A549 treated with Hydrocortisone at 1 μM for 4 hours (cell line): ENCODE measurements at places on chromosomes 13 and 19. TPM values are rescaled to one million over a fixed set of nuclear protein-coding genes. Genes with fewer than 3 reads are reported as not detected.

Gene ZNF486
- total RNA-seq: not detected in 5 replicates

Gene SLC25A30
- total RNA-seq: 7.6 to 10.8 TPM (median 8.4 TPM) in 5 replicates

Gene DDA1
- total RNA-seq: 51.9 to 57.5 TPM (median 53.8 TPM) in 5 replicates

Gene SIGLEC14
- 0.05 to 0.10 TPM in 2 of 5 replicates, not detected in the others for total RNA-seq

Gene FLT3
- not detected in 5 replicates for total RNA-seq

Gene FAAP24
- total RNA-seq: 14.2 to 16.0 TPM (median 15.3 TPM) in 5 replicates

Gene EPSTI1
- 0.25 to 0.85 TPM (median 0.32 TPM) in 5 replicates for total RNA-seq

Gene PPFIA3
- 4.7 to 8.1 TPM (median 7.0 TPM) in 5 replicates for total RNA-seq

Gene IL11
- 11.8 to 15.1 TPM (median 12.3 TPM) in 5 replicates for total RNA-seq

Gene LCP1
- total RNA-seq: 0.10 to 0.25 TPM (median 0.24 TPM) in 5 replicates

Gene ATP8A2
- 0.02 TPM in 2 of 5 replicates, not detected in the others for total RNA-seq

Gene SIGLECL1
- total RNA-seq: not detected in 5 replicates

Gene SLC6A16
- 0.77 to 1.3 TPM (median 0.85 TPM) in 5 replicates for total RNA-seq

Gene MBD3L3
- total RNA-seq: 0.12 TPM in 1 of 5 replicates, not detected in the others

Gene APOC4
- total RNA-seq: not detected in 5 replicates

Gene F2RL3
- 0.03 TPM in 1 of 5 replicates, not detected in the others for total RNA-seq

Gene NLRP11
- 0.02 to 0.06 TPM (median 0.03 TPM) in 5 replicates for total RNA-seq

Gene KIR2DL3
- total RNA-seq: not detected in 5 replicates

Gene ZNF507
- 12.7 to 18.9 TPM (median 17.1 TPM) in 5 replicates for total RNA-seq

Gene RNF225
- 0.08 to 0.17 TPM in 2 of 5 replicates, not detected in the others for total RNA-seq
